ENCODE measurements at places on chromosomes 11 and 22.

- DNase-seq: no peak
These were observed 149.8 kb downstream of the MPPED1 start for GRCh38 chr22:43561415-43562178.

DNA sequence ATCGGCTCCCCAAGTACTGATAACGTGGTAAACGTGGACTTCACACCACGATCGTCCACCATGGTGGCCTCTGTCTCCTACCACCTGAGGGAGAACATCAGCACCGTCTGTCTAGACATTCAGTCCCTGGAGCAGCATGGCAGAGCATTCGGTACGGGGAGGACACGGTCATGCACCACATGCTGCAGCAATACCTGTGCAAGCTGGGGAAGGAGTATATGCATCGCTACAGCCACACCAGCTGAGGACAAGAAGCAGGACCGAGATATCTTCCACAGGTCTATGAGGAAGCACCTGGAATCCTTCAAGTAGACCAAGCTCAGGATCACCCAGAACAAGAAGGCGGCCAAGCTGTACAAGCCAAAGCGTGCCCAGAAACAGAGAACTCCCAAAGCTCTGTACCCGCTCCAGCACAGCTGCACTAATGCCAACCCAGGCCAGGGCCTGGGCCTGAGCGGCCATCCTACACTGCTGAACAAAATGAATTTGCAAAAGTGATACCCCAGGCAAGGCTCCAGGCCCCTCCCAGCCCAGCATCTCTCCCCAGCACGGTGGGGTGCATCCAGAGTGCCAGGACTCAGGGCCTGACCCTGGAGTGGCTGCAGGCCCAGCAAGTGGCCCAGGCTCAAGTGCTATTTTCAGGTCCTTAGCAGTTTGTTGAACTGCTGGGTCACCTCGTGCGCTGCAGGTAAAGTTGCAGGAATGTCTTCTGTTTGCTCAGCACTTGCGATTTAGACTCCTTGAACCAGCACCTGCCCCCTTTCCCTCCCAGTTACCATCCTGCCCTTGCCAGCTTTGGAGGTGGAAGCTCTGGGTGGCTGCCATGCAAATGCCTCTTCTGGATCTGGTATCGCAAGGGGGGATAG lies 119.3 kb upstream of the SERPIND1 start:
- DNase-seq: no peak

- no peak for DNase-seq
These were observed at the start of gene TSPAN18 for GRCh38 chr11:44726283-44727113. TSS of gene TSPAN18 (plus strand) at chr11:44726962. CDS start at chr11:44906417, 179,455 bp downstream.

DNA sequence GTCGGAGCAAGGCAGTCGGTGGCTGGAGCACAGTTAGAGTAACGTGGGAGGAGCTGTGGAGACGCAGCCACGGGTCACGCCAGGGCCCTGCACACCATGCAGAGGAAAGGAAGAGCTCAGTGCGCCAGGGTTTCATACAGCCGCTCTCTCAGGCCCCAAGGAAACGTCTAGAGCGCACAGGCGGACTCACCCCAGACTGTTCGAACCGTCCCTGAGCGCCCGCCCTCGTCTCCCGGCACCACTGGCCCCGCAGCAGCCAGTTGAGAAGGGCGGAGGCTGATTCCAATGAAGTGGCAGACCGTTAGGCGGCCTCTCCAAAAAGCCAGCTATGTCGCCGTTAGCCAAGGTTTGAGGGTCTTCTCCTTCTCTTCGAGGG lies 483 bp upstream of the HYLS1 start:
- DNase-seq: peak; percentile 72

DNA sequence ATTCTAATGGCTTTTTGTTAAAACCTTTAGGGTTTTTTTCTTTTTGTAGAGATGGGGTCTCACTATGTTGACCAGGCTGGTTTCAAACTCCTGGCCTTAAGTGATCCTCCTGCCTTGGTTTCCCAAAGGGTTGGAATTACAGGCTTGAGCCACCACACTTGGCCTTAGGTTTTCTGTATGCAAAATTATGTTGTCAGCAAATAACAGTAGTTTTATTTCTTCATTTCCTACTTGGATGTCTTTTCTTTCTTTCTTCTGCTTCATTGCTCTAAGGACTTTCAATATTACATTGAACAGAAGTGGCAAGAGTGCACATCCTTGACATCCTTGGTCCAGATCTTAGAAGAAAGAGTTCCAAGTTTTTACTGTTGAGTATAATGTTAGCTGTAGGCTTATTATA lies 52.8 kb downstream of the CCDC81 start:
- no peak for DNase-seq

GRCh38 chr22:24474221-24474620 lies 20.9 kb upstream of the UPB1 start:
- no peak for DNase-seq

DNA sequence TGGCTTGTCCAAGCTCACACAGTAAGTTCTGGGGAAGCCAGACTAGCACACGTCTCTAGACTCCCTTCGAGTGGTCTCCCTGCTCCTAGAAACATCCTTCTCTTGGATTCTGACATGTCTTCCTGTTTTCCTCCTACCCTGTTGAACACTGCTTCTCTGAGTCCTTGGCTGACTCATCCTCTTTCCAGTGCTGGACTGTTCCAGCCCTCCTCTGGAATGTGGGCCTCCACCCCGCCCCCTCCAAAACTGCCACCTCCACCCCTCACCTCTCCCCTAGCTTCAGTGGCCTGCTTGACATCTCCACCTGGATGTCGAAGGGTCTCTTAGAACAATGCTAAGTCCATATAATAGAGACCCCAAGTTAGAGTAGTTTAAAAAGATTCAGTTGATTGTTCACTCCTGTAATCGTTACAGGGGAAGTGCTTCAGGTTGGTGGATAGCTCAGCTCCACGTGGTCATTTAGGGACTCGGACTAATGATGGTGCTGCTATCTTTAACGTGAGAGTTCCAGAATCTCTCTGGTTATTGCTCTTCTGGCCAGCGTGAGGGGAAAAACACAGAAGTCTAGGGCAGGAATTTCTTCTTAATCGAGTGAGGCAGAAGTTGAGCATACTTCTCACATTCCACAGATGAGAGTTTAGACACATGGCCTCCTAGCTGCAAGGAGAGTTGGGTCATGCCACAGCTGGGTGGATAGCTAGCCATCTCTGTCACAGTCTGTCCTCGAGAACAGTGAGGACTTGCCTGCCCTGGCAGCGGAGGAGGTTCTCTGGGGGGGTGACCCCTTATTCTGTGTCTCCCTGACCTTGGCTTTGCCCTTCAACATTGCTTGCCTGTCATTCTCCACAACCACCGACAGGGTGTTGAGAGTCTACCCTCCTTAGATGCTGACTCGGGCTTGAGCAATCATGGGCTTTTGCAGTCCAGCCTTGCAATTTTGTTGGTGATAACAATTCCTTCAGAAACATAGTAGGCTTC lies 4.7 kb upstream of the C11orf96 start:
- no peak for DNase-seq

DNA sequence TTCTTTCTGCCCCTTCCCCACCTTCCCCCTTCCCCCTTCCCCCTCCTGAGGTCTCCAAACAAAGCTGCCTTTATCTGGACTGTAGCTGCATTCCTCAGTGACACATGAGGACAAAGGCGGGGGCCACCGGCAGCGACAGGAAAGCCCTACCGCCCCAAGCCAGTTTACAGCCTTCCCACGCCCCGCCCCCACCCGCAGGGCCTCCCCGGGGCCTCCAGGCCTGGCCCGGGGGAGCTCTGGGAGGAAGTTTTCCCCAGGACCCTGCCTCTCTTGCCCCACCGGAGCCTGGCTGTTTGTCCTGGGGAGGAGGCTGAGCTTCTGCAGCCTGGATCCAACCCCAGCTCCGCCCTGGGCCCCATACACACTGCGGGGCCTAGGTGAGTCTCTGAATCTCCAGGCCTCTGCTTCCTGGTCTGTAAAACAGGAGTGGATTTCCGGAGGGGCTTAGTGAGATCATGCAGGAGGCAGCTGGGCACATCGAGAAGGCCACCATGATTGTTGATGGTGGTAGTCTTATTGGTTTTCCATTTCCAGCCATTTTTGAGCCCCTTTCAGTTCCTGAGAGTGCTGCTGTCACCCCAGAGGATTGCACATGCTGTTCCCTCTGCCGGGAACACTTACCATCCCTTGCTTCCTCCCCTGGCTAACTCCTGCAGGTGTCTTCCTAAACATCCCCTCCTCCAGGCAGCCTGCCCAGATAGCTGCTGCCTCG lies 130.7 kb downstream of the MN1 start:
- DNase-seq: no peak

DNA sequence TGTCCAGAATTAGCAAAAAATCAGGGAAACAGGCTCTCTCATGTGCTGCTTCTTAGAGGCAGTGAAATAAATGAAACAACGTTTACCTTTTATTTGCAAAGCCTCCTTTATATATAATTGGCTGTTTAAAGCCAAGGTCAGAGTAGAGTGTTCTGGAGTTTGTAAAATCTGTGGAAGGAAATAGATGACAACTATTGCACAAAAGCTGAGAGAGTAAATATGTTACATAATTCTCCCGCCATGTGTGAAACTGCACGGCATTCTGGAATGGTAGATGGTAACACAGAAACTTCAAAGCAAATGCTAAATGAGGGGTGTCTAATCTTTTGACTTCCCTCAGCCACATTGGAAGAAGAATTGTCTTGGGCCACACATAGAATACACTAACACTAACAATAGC lies 51.5 kb upstream of the FGF3 start:
- DNase-seq: peak; percentile 30

DNA sequence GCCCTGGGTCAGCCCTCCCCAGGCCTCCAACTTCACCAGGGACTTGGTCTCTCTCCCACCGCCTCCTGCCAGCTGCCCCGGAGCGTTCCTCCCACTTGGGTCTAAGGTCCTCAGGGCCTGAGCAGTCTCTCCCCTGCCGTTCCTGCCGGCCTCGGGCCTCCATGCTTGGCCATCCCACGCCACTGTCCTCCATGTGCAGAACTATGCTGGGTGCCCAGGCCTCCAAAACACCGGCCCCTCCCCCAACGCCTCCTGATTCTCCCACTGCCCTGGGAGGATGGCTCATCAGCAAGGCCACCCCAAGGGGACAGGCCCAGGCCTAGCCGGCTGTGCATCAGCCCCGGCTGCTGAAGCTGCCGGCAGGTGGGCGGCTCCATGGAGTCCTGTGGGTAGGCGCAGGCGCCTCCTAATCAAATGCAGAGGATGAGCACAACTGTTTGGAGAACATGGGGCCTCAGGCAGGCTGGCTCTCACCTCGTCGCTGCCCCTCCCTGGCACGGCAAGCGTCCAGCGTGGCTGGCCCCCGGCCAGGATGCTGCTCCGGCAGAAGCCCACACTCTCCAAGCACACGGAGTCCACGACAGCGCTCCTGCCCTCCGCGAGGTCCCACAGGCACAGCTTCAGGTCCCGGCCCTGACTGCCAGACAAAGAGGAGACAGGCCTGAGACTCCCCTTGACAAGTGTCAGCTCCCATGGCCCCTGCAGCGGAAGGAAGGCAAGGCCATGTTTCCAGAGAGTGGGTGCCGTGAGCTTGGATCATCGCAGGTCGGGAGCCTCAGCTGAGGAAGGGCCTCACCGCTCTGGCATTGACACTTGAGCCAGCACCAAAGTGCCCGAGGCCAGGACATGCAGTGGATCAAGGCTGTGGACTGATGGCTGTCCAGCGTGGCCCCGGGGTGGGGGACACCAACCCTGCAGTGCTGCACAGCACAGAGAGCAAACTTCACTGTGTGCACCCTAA lies 42.6 kb downstream of the GNB1L start:
- DNase-seq: no peak

- peak; percentile 3 for DNase-seq
These were observed 4.6 kb downstream of the SYT12 start for GRCh38 chr11:67027483-67027930.

GRCh38 chr11:77069969-77070582 lies 3.3 kb downstream of the CAPN5 start:
- DNase-seq: no peak

DNA sequence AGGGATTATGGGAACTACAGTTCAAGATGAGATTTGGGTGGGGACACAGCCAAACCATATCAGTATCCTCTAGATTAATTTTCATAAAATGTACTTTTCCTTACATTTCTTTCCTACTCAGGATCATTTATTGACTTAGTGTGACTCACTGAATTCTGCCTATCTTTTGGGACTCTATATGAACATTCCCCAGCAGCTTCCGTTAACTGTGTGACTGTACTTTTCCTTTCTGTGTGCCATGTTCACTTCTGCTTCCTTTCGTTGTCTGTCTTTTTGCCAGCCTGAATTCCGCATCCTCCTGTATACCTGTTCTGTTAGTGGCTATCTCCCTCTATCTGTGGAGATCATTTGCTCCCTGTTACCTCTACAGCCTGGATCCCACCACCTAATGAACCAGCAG lies 48.8 kb downstream of the SPECC1L start:
- DNase-seq: no peak

- no peak for DNase-seq
These were observed 670.2 kb downstream of the OPCML start for GRCh38 chr11:132862137-132862536.

DNA sequence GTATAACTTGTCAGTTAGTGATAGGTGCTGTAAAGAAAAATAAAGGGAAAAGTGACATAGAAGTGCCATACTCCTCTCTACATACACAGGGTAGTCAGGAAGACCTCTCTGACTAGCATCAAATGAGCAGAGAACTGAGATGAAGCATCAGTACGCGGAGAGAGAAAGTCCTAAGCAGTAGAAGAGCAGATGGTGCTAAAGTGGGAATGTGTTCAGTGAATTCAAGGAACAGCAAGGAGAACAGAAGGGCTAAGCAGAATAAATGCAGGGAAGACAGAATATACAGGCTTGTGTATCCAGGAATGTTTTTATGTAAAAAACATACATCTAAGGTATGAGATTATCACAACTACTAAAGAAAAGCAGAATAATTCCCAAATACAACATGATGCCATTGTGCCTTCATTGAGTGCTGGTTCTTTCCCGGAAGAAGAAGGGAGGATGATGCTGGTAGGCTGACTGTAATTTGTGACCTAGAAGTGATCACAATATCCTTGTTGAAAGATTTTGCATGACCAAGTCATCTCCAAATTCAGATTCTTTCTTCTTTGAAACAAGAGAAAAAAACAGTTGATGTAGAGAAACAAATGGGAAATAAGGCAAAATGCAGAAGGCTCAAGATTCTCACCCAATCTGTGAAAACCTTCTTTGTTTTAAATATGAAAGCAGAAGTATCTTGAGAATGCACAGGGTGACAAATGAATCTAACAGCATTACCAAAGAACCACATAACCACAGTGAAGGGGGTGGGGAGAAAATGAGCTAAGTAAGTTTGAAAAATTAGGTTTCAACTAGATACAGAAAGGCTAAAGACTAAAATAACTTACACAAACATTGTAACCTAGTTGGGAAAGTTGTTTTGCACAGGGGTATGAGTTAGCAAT lies 20.5 kb downstream of the MRE11 start:
- DNase-seq: peak; percentile 94

GRCh38 chr11:84316866-84317555 lies 1030.8 kb upstream of the CCDC90B start:
- no peak for DNase-seq

DNA sequence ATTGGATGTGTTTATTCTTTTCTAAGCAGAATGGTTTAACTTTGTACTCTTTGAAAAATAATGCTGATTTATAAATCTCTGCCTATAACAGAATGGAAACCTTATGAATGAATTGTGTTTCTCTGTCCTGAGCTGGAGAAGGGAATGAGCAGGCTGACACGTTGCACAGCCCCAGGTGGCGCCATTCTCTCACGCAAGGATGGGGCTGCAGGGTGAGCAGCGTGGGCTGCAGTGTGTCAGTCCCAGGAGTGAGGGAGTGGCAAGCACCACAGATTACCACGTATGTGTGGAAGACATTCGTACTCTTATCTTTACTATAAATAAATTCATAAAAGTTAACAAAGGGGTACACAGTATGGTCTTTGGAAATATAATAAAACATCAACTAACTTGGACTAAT lies 33.4 kb downstream of the FDX1 start:
- peak; percentile 17 for DNase-seq
